ENCODE measurements at places on chromosomes 1 and 21.
A peak's percentile ranks its signal among the peaks of the same experiment; 100 is the strongest.

GRCh38 chr1:88877382-88877825 is 14.0 kb downstream of the GTF2B start:
- DNase-seq: no peak

DNA sequence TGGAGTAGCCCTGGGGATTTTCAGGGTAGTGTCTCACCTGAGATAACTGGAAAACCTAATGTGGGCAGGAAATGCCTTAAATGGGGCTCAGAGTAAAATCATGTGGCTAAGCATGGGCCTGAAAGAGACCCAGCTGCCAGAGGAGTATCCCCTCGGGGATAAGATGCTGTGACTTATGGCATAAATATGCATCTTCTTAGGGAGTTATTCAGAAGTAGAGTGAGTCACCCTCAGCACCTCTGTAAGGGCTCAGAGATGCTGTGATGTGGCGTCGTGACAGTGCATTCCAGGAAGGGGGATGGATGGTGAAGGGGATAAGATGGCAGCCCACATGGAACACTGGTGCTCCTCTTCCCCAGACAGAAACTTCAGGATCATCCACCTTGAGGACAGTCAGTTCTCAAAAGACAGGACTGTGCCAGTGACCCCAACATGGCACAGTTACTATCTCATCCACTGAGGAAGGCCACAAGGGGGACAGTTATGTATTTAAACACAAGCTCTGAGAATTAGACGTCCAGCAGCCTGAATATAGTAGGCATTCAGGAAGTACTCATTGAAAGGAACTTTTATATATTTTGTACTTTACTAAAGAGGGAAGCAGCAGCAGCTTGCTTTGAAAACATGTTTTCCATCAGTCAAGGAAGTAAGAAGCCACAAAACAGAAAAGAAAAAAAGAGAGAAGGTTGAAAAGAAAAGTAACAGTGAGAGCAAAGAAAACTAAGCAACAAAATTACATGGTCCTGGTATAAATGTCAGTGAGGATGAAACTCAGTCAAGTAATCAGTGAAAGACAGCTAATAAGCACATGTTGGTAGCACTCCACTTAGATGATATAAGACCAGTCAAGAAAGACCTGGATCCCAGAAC is 8.3 kb downstream of the IL24 start:
- no peak for DNase-seq

DNA sequence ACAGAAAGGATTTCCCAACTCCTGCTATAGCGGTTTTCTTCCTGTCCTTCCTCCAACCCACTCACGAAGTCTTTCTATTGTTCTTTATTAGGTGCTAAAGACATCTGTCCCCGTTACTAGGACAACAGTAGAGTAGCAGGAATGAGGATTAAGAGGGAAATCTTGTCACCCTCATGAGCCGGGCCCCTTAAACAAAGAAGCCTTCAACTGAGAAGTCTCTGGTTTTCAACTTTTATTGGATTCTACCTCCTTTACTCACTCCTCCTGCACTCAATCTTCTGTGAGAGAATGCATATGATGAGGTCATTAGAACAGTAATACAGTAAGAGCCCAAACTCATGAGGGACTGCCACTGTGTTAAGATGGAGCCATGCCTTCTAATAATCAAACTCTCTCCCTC is 206.3 kb downstream of the OMA1 start:
- DNase-seq: no peak

GRCh38 chr1:92843429-92844352 is 11.9 kb downstream of the RPL5 start:
- DNase-seq: no peak

DNA sequence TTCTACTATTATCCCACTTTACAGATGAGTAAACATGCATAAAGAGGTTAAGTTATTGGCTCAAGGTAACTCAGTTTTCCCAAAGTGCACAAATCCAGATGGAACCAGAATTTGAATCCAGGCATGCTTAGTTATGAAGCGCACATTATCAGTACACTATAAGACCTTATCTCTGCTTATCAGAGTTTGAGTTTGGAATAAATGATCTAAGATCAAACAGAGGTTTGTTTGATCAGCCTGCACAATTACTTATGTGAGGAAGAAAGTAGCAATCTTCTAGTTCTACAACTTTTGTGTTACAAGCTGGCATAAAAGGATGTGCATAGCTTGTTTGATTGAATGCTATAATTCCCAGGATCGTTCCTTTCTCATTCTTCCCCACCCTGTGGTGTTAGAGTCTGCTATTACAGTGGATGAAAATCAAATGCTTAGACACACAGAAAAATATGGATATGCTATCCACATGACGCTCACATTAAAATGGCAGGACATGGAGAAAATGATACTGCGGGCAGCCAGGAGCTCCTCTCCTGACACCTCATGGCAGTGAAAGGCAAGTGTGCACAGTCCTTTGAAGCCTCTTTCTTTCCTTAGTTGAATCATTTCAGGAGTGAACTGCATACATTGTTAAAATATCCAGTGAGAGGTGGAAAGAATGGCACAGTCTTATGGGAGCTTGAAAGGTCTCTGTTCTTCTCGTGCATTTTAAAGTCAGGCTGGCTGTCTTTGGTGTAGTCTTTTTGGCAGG is 23.9 kb upstream of the PBX1 start:
- no peak for DNase-seq

GRCh38 chr1:39129514-39129913 is 75.0 kb upstream of the MACF1 start:
- no peak for DNase-seq

DNA sequence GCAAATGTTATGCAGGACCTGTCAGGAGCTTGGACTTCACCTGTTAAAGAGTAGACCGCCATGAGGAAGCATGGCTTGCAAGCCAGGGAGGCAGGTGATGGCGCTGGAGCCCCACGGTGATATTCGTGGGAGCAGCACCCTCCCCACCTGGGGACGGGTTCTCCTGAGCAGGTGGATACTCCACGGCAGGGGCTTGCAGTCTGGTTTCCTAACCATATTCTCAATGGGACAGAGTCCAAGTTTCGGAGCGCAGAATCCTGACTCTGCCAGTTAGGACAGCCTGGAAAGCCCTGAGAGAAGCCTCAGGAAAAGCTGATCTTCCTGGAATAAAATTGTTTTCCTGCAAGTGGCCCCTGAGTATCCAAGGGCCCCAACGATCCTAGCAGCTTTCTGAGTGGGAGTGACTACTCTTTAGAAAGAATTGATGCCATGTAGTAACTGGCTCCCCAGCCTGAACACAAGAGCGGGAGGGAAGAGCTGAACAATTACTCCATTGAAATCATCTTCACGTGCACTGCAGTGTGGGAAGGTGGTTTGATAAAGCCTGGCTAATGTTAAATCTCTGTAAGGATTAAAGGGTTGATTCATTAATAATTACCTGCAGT is 146.3 kb upstream of the RAB4A start:
- peak; percentile 24 for DNase-seq

GRCh38 chr1:54782588-54782987 is 18.3 kb upstream of the PARS2 start:
- DNase-seq: no peak

DNA sequence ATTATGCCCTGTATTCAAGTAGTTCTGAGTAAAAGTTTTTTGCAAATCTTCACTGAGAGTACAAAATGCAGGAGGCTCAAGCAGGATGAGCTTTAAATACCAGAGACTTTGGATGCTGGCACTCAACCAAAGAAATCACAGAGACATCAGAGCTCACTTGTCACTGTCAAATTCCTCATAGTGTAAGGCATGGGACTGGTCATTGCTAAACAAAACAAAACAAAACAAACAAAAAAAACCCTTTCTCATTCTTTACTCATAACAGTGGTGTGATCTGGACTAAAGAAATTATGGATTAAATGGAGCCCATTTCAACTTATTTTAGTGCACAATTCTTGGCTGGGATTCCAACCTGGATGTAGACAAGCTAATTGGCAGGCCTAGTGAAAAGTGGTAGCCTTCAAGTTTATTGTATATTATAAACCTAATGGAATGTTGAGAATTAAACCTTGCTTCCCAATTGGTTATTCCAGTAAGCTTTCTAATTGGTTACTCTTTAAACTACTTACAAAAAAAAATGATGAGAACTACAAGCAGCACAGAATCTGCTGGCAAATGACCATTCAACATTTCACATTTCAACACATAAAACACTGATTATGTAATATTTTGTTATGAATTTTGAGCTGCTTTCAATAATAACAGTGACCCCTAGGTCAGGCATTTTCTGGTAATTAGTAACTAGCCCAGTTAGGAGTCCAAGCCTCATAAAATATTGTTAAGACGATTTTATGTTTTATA is 30.6 kb upstream of the NEK7 start:
- no peak for DNase-seq

DNA sequence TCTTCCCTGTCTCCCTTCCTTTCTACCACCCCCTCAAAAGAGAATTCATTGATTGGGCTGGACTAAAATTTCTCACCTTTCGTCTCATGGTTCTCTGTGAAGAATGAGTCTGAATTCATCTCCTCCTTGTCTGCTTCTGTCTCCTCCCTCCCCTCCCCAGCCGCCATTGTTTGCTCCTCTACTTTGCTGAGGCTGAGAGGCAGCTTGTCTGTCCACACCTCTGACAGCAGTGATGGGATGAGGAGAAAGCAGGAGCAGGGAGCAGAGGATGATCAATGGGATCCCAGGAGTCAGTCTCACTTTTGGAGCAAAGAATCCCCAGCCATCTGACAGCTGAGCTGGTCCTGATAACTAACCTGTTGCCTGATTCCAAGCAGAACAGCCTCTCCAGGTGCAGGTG is 2.5 kb downstream of the ILDR2 start:
- DNase-seq: no peak

- DNase-seq: no peak
These were observed 130.2 kb downstream of the PRDM2 start for GRCh38 chr1:13830170-13830569.

DNA sequence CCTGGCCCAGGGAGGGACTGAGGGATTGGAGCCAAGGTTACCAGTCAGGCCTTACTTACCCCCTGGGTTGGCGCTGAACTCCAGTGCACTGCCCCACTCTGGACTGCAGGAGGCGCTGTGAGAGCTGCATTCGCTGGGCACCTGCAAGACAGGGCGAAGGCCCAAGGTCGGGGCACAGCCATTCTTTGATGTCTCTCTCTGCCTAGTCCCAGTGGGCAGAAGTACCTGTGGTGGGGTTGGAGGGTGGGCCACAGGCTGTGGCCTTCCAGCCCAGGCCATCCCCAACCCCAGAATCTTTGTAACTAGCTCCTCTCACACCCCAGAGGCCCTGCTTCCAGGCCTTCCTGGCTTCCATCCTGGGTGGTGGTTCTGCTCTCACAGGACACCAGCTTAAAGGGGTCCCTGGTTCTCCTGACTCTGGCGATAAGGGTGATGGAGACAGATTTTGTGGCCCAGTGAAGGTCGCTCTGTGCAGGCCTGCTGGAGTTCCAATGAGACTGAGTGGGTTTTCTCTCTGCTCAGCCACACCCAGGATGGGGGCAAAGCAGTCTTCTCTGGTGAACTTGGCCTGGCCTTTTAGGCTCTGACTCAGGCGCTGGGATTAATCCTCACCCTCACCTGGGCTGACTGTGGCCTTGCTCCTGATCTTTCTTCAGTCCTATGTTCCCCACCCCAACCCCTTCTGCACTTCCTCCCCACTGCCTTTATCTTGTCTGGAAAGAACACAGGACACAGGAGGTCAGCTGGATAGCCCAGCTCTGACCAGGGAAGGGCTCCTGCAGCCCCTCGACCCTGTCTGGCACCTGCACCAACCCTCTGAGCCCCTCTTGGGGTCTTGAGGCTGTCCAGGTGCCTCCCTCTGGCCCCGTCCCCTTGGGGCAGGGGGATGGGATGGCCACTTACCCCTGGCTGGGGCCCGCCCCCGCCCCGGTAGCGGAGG is 954 bp downstream of the MYOG start:
- DNase-seq: no peak

DNA sequence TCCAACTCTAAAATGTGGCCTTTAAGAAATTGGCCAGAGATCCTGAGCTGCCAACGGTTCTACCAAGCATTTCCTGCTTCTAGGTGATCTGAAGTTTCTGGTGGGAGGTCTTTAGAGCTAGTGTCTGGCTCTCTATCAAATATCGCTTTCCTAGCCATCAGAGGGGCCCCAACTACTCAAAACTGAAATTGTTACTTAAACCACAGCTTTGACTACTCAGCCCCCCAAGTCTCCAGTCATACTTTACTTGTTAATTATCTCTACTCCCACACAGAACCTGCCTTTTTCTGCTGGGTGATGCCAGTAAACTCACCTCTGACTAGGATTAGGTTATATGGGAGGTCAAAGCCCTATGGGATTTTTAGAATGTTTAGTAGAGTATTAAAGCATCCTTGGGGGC is 95.1 kb downstream of the FASLG start:
- no peak for DNase-seq

DNA sequence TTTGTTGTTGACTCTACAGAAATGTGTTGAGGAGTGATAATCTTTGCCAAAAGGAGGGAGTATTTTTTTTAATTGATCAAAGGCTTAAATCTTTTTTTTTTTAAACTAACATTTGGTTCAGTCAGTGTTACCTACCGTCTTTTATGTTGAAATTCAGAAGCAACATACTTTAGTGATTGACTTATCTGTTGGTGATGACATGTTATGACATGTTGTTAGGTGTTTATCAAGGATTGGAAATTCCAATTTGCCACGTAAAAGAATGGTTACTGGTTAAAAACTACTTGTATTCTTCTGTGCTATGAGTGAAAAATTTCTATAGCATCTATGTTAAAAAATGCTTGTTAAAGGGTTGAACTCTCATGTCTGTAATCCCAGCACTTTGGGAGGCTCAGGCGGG is 61.2 kb downstream of the DNM3 start:
- DNase-seq: no peak

GRCh38 chr1:28865997-28866650 is 48.2 kb upstream of the EPB41 start:
- DNase-seq: no peak

DNA sequence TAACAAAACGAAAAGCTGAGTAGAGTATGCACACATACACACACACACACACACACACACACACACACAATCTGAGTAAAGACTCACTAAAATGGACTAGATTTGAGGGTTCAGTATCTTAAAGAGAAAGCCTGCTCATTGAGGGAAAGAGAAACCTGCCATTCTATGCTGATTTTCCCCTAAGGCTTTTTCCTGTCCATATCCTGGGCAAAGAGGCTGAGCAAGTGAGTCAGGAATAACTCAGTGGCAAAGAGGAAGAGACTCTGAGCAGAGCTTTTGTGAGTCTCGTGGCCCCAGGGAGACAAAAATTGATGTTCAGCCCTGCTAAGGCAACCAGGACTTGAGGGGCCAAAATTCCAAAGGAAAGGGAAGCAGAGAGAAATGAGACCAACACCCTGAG is 37.3 kb upstream of the RUNX1 start:
- no peak for DNase-seq

DNA sequence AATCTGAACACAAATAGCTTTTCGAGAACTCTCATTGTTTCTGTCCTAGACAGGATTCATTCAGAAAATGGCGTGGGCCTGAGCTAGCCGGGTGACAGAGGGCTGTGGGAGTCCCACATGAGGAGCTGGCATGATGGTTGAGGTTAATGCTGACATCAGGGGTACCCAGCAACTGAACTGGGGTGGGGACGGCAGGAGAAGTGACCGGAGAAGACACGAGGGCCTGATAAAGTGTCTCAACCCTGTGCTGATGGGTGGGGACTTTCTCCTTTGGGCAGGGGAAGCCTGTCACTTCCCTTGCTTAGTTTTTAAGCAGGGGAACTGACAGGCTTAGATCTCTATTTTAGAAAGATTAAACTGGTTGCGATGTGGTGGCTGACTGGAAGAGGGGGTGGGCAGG is 14.6 kb downstream of the CHIT1 start:
- DNase-seq: no peak
